ENCODE measurements at places on chromosomes 2 and 18.

GRCh38 chr2:218230882-218231281, 13.9 kb downstream of the ARPC2 start:
- no peak for DNase-seq

DNA sequence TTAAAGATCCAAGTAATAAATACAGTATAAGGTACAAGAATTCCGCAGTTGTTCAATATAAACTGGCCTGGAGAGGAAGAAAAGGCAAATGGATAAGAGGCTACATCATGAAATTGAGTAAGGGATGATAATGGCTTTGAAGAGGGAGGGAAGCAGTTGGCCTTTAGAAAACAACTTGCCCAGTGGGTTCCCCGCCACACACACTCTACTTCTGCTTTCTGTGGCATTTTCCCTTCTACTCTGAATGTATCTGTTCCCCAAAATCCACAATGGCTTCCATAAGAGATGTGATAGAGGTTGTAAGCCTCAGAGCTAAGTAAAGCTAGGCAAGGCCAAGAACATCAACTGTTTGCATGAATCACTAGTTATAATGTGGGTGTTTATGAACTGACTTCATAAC, 221.3 kb downstream of the MBD2 start:
- DNase-seq = no peak

GRCh38 chr2:195664528-195664927, 7.5 kb downstream of the SLC39A10 start:
- DNase-seq = no peak

DNA sequence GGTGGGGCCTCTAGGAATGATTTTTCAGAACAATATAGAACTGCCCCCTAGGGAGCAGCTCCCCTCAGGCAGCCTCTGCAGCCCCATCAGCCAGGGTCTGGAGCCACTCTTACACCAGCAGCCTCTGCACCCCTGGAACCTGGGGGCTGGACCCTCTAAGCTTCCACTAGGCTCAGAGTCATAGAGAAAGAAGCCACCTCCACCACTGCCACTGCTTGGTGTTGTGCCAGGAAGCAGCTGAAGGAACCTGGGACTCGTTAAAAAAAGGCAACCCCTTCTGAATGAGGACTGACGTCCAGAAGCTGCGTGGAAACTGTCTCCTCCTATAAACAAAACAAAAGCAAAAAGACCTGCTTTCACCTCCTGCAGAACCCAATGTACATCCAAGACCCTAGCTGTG, 98.1 kb upstream of the HS6ST1 start:
- DNase-seq = no peak

DNA sequence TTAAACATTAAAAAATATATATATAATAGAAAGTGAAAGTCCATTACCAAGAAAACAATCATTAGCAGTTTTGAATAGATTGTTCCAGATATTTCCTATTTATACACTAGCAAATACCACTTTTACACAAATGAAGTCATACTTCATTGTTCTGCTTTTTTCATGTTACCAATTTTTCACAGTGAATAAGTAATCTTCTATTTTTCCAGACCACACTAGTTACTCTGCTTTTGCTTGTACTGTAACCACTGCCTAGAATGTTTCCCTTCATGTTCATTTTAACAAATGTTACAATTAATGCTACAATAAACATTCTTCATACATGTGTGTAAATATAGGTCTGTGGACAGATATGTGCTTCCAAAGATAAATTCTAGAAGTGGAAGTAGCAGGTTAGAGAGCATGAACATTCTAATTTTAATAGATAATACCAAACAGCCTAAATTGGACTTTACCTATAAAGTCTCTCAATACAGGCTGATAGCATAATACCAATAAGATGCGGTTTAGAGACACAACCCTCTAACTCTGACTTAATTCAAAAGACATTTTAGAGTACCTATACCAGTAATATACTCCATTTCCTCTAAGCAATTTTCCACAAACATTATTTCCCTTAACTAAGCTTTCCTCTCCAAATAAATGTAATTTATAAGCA, 17.0 kb downstream of the ITSN2 start:
- DNase-seq = no peak

GRCh38 chr2:28702415-28702861, 49.2 kb upstream of the PPP1CB start:
- no peak for DNase-seq

- DNase-seq = no peak
These were observed 143.7 kb downstream of the EIPR1 start for GRCh38 chr2:3233877-3234276.

Data from H54 (cell line).